Stimulated activated CD8-positive, alpha-beta memory T cell treated with anti-CD3 and anti-CD28 coated beads, Interleukin-7, amount 100 ng/mL, for 24 hours (primary cell): ENCODE measurements at places on chromosomes 11 and 22.

- no peak for DNase-seq
Observed at GRCh38 chr11:10895285-10895684, 37.4 kb upstream of the ZBED5 start.

DNA sequence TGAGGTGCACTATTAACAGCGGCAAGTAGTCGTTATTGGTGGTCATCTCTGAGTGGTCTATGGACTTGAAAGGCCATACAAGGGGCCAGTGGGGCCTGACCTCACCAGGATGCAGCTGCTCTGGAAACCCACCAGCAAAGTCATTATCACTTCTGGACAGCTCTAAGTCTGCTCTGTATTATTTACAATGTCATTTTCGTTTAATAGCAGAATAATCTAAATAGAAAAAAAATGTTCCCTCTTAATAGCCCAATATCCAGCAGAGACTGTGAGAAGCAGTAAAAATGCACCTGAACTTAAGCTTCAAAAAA lies 85.0 kb upstream of the EED start:
- DNase-seq: no peak

DNA sequence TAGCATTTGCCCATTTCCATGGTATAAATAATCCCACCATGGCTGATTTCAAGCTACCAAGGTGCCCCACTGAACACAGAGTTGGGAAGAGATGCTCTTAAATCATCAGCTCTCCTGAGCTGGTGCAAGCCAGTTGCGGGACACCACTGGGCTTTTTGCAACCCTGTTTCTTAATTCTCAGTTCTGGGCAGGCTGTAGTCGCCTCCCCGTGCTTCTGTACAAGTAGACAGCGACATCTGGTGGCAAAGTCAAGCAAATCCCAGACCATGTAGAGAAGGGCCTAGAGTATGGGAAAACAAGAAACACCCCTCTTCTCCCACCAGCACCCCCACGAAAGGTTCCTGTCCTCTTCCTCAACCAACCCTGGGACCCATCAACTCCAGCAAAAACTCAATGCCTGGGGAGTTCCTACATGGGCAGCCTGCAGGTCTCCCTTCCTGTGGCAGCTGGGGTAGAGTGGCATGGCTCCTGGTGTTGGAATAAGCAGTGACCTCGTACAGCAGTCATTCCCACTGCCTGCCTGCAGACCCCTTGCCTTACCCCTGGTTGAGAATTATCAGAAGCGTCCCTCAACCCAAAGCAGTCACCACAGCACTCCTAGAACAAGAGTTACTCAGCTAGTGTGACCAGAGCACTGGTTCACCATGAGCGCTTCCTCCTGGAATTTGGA lies 68.4 kb downstream of the IGLL5 start:
- no peak for DNase-seq

GRCh38 chr22:26457661-26458272 lies 25.8 kb downstream of the HPS4 start:
- no peak for DNase-seq

DNA sequence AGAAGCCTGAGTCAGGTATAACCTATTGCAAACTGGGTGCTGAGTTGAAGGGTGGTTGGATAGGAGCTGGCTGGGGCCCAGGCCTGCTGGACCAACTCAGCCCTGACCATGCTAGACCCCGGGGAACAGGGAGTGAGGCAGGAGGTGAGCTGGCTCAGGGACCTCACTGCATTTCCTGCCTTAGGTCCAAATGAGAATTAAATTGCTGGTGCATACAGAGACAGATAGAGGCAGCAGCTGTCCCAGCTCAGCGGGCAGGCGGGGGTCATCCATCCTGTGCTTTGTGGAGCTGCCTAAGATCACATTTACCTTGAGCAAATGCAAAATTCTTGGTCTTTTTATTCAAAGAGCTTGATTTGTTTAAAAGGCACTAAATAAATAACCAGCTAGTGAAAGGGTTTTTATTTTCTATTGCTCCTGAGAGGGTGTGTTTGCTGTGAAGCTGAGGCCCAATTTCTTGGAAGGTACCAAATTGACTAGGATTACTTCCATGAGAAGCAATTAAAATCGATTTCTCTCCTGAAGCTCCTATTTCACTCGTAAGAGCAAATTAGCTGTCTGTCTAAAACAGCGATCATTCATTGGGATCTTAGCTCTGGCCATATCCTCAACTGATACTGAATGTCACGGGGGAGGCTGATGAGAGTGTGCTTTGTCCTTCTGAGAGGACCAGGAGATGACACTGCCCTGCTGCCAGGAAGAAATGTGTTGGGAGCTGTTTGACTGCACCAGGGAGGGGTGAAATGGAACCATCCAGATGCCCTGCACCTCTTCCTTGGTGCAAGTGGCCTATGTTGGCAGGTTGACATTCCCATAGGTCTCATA lies 24.9 kb downstream of the USH1C start:
- DNase-seq: no peak

GRCh38 chr11:103696123-103696522 lies 340.3 kb upstream of the DDI1 start:
- no peak for DNase-seq

- DNase-seq: no peak
Observed at GRCh38 chr11:44382656-44383240, 72.8 kb upstream of the ALX4 start.

DNA sequence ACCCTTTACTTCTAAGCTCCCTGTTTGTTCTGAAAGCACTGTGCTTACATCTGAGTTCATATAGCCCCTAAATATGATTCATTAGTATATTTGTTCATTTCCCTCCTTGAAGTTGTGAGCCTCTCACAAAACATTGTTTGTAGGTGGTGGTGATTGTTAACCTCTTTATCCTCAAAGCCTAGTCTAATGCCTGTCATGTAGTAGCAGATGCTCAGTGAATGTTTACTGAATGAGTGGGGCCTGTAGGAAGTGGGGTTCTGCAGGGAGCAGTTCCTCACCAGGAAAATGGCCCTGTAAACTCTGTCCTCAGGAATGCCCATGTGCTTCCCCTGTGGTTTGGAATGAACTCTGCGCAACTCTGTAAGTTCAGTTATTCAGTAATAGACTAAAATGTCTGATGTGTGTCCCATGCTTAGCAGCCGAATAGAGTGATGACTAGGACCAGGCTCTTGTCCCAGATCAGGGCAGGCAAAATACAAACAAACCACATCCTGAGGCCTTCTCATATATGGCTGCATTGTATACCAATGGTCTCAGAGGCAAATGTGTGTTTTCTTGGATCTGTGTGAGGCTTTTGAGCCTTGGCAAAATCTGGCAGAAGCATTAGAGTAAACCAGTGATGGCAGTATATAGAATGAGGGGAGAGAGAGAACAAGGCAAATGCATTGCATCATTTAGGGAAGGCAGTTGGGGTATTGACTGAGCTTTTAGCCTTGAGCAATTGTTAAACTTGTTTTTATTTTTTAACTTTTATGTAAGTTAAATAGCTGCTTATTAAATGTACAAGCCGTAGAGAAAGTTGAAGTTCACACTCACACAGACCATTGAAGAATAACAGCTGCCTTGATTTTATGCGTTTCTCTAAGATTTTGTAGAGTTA lies 91.4 kb upstream of the BIRC3 start:
- no peak for DNase-seq

DNA sequence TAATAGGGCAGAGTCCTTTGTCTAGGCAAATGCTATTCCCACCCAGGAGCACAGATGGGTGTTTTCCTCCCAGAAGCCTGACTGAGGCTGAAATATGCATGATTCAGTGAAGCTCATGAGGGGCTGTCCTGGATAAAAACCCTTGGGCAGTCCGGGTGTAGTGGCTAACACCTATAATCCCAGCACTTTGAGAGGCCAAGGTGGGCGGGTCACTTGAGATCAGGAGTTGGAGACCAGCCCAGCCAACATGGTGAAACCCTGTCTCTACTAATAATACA lies 48.6 kb upstream of the LMO2 start:
- no peak for DNase-seq

DNA sequence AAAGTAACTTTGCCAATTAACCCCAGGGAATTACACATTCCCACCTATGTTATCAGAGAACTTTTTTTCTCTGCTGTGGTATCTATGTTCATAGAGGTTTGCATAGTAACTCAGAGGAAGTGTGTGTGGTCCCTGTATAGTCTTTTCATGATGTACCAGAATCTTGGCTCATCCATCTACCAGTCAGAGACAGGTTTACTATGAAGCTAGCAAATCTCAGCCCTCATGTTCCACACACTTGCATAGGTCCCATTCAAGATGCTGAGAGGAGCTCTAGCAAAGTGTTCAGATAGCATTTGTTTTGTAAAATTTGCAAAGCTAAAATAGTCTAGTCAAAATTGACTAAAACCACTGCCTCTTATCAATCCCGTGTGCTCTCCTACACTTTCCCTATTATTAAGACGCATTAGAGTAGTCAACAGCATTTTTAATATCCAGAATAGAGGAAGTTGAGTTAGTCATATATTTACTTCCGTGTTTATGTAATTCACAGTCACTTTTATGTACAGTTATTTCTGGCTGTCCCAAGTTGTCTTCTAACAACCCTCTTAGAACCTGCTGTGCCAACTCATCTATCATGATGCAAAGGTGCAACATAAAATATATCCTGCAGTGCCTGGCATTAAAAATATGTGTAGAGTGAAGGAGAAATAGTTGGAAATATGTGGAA lies 184.2 kb downstream of the FAM76B start:
- DNase-seq: no peak

- DNase-seq: no peak
Observed at GRCh38 chr22:49290711-49291110, 537.0 kb downstream of the BRD1 start.
